ENCODE measurements at places on chromosomes 1 and 21.

DNA sequence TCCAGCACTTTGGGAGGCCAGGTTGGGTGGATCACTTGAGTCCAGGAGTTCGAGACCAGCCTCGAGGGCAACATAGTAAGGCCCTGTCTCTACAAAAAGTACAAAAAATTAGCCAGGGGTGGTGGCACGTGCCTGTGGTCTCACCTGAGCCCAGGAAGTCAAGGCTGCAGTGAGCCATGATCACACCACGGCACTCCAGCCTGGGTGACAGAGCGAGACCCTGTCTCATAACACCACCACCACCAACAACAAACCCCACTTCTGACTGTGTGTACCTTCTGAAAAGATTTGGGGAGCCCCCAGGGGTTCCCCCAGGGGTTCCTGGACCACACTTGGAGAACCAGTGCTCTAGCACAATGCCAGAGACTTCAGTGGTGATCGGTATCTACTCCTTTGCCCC is 29.9 kb downstream of the NUAK2 start:
- no peak for DNase-seq

- no peak for DNase-seq
Measured at GRCh38 chr1:182650678-182651338, 33.6 kb downstream of the RGS8 start.

DNA sequence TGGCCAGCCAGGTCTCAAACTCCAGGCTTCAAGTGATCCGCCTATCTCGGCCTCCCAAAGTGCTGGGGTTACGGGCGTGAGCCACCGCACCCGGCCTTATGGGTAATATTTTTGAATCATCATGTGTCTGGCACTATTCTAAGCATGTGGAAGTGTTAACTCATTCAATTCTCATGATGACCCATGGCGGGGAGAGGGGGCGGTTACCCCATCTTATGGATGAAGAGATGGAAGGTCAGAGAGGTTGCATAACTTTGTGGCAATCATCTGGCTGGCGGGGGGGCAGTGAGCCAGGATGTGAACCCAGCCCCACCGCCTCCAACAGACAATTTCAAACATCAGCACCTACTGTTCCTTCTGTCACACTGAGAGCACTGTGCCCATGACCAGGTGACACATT is 11.5 kb upstream of the TAS1R2 start:
- DNase-seq, result no peak

- no peak for DNase-seq
Measured at GRCh38 chr1:213389061-213389581, 338.1 kb downstream of the RPS6KC1 start.

- DNase-seq, result no peak
Measured at GRCh38 chr1:68384321-68384813, 65.4 kb downstream of the RPE65 start.

DNA sequence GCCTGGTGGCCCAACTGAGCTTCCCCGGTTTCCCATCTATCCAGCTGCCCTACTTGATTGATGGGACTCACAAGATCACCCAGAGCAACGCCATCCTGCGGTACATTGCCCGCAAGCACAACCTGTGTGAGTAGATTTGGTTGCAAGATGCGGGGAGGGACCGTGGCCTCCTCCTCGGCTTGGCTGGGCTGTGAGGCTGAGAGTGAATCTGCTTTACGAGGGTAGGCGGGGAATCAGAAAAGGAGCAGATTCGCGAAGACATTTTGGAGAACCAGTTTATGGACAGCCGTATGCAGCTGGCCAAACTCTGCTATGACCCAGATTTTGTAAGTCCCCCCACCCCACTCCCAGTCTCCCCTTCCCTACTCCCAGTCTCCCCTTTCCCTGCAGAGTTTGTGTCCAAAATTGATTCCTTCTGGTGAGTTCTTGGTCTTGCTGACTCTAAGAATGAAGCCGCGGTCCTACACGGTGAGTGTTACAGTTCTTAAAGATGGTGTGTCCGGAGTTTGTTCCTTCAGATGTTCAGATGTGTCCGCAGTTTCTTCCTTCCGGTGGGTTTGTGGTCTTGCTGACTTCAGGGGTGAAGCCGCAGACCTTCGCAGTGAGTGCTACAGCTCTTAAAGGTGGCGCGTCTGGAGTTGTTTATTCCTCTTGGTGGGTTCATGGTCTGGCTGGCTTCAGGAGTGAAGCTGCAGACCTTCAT is 1.5 kb downstream of the GSTM2 start:
- DNase-seq, result no peak

GRCh38 chr21:42156690-42157605 is 62.0 kb upstream of the ABCG1 start:
- DNase-seq, result no peak

DNA sequence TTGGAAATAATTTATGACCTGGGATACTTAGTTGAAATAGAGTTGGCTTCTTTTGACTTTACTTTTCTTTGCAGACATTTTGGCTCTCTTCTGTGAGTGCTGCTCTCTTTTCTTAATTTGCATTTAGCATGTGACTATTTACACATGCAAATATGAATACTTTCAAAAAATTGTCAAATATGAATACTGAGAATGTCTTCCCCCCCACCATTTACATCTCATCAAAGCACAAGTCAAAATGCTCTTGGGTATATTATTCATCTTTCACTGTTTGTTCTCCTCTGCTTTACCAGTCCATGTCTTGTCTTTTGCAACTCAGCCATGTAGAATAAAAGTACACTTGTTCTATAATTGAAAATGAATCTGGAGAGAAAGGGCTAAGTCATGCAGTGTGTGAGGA is 126.5 kb downstream of the HHIPL2 start:
- no peak for DNase-seq

DNA sequence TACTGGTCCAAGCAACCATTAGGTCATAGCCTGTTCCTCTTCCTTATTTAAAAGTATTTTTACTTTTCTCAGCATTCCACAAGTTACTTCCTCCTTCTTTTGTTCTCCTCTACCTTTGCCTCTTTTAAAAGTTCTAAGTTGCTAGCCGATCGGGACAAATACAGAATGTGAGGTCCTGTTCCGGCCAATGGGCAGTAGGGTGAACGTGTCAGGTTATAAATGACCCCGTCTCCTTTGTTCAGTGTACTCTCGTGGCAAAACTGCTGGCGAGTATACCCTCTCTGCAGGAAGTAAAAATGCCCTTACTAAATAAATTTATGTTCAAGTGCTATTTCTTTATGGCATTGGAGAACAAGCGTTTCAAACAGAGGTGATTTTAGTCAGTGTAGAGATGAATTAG is 2.5 kb downstream of the ADCY10 start:
- DNase-seq, result no peak

- DNase-seq, result no peak
Measured at GRCh38 chr1:171372418-171373084, 58.6 kb downstream of the FMO4 start.

DNA sequence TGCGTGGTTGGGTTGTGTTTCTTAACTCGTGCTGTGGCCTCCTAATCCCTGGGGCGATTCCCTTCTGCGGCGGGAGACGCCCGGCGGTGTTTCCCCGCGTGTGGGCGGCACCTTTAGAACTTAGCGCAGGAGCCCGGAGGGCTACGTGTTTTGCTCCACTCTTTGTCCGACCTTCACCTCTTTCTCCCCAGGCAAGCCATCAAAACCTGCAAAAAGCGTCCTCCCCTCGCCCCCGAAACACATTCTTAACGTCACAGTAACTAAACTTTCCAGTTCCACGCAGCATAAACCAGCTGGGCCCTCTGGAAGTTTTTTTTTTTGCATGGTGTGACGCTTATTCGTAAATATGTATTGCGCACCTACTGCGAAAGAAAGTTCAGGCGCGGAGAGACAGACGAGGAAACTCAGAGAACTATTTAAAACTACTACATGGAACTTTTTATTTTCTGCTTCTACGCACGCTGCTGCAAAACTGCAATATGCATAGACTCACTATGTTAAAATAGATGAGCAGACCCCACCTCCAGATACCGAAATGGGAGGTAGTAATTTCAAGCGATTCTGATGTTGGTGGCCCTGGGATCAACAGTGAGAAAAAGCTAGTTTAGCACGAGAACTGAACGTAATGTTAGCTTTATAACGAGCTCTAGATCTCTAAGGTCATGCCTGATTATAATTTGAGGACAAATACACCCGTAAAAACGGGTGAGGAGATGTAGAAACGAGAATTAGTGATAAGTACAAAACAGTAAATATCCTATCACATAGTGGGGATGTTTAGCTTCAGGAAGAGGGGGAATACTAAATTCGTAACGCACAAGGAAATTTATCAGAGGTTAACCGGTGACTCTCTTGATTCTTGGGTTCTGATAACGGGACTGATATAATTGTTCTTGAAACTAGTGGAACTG is 920 bp downstream of the MTR start:
- DNase-seq, result peak; percentile 82

DNA sequence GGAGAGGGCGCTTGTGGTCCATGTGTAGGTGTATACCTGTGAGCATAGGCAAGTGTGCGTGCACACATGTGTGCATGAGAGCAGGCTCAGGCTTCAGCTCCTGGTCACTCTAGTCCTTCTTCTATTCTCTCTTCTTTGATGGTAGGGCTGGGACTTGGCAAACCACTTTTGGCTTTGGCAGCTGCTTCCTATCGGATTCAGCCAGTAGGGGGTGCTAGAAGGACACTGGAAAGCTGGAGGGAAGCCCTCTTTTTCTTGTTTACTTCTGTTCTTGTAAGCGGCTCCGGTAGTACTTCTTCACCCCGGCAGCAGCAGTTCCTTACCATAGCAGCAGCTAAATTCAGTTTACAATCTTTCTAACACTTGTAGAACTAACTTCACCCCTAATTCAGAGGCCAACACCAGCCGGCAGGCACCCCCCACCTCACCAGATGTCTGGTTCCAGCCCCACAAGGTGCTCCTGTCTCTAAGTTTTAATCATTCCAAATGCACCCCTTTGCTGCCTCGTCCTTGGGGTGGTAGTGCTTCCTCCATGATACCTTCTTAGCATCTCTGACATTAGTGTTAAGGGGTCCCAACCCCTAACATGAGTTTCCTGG is 25.1 kb downstream of the NENF start:
- peak; percentile 82 for DNase-seq

- peak; percentile 72 for DNase-seq
Measured at GRCh38 chr1:26287033-26287711, 7.3 kb downstream of the SH3BGRL3 start.

DNA sequence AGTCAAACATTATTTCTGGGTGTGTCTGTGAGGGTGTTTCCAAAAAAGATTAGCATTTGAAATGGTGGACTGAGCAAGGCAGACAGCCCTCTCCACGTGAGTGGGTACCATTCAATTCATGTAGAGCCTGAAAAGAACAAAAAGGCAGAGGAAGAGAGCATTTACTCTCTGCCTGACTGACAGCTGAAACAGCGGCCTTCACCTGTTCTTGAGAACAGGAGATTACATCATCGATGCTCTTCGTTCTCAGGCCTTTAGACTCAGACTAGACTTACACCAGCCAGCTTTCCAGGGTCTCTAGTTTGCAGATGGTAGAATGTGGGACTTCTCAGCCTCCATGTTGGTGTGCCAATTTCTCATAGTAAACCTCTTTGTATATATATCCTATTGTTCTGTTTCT is 302.3 kb downstream of the BACH1 start:
- DNase-seq, result no peak

- no peak for DNase-seq
Measured at GRCh38 chr1:58649555-58649954, 50.3 kb downstream of the MYSM1 start.

- DNase-seq, result no peak
Measured at GRCh38 chr1:209598227-209598626, 14.7 kb downstream of the CAMK1G start.

- no peak for DNase-seq
Measured at GRCh38 chr1:96688767-96689166, 32.8 kb upstream of the PTBP2 start.

DNA sequence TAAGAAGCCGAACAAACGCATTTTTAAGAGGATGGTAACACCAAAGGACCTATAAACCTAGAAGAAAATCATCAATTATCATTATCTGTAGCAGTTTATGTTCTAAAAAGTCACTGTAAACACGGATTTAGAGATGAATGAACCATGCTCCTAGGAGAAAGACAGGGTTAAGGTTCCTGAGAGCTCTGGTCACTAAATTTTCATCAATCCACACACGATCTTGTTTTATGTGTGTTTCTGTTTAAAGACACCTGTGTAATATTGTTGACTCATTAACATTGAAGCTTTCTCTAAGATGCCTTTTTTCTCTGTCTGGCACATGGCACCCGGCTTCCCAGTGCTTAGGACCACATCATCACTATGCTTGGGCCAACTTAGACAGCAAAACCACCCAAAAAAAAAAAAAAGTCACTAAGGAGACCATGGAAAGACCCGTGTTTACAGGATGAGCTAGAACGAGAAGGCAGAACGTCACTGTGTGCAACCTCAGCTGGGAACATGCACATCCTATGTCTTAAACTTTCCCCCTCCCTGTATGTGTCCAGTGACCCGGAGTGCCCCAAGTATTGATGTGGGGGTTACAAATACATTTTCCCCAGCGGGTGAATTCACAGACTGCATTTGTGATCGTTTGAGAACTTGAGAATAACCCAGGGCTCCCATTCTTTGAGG is 55.8 kb upstream of the PDE9A start:
- no peak for DNase-seq

GRCh38 chr1:171622152-171622462 is at the start of gene MYOCOS:
TSS of gene MYOCOS (plus strand) at chr1:171622243. CDS start at chr1:171623884, 1,641 bp downstream.
- no peak for DNase-seq

DNA sequence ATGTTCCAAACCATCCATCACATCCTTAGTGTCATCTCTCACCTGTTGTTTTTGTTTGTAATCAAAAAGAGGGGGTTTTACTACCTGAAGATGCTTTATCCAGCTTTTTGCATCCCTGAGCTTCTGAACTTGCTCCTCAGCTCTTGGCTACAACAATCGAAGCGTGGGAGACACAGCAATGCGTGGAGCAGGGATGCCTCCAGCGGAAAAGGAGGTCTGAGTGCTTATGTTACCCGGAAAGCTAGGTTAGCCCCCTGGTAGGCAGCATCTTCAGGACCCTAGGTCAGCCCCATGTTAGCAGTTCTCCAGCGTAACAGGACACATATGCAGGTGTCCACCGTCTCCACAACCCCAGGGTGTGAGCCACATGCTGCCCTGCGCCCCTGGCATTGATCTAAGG is 141.5 kb downstream of the RRAGC start:
- DNase-seq, result no peak

DNA sequence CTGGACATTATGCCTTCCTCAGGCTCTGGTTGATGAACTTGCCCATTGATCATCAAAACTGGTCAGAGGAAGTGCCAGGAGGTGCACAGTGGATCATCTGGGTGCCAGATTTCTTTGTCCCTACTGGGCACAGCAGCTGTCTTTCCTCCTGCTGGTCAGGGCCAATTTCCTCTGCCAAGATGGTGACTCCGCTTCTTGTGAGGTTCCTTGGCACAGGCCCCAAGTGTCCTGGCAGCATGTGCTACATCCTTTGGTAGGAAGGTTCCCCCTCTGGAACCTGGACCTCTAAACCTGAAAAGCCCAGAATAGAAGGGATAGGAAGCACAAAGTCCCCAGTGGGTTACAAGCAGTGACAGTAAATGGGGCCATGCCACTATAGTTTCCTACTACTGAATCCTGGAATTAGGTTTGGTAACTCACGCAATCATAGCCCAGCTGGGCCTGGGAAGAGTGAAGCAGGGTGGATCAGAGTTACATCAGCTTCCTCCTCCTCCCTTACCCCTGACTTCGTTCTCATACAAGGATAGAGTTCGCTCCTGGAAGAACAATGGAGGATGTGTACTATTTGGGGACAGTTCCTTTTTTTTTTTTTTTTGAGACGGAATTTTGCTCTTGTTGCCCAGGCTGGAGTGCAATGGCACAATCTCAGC is 147.1 kb downstream of the CNIH3 start:
- no peak for DNase-seq
